ENCODE measurements at places on chromosomes 2 and 18.

DNA sequence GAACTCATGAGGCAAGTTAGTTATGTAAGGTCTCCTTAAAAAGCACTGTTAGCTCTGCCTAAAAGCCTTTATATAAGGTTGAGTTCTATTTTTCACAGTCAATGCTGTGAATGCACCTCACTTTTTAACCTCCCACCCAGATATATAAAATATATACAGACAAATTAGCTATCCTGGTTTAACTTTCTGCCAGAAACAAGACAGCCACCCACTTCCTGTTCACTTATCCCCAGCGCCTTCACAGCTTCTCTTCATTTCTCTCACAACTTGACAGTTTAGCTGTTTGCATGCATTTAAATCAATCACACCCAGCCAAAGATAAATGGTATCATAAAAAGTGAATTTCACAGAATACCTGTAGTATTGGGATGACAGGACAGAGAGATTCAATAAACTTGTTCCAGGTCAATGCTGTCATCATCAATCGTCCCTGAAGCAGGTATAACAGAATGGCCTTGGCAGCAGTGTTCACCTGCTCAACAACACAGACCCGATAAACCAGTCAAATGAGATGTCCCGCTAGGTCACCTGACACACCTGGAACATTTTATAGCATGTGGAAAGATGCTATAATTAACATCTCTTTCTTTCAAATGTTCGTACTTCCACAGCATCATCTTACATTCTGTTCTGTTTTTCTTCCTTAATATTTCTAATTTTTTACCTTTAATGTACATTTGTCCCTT is 55.7 kb downstream of the RTTN start:
- no peak for DNase-seq

DNA sequence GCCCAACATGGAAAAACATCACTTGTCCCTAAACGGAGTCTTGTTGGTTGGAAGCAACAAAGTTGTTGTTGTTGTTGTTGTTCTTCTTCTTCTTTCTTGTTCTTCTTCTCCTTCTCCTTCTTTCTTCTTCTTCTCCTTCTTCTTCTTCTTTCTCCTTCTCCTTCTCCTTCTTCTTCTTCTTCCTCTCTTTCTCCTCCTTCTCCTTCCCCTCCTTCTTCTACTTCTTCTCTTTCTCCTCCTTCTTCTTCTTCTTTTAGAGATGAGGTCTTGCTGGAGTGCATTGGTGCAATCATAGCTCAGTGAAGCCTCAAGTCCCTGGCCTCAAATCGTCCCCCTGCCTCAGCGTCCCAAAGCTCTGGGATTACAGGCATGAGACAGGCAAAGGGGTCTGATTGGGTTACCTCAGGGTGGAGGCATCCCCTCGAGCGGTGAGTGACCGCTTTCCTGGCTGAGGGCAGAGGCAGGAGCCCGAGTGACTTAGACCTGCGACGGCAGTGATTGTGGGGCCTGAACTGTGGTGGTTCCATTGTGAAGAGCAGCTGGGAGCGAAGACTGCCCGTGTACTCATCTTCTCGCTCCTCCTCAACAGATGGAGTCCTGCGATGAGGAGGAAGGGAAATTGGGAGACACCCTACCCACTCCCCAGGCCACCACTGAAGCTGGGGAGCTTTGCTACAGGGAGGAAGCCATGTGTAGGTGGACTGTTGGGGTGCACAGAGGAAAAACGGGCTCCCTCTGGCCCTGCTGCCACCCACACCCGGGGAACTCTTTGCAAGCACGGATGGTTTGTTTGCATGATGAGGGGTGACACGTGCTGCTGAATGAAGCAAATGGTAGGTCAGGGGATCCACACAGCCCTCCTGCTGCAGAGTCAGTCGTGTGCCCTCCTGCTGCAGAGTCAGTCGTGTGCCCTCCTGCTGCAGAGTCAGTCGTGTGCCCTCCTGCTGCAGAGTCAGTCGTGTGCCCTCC is 7.0 kb upstream of the PER2 start:
- no peak for DNase-seq

DNA sequence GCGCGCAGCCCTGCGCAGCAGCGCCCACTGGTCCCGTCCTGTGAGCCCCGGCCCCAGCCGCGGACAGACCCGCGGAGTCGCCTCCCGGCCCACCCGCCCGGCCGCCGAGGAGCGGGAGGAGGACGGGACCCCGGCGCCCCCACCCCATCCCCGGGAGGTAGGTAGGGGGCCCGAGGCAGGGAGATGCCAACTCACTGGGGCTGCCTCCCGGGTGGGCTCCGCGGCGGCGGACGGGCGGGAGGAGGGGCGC is 160 bp downstream of the SPTBN1 start:
- no peak for DNase-seq

- DNase-seq, result no peak
These were observed 98.7 kb downstream of the UBR3 start for GRCh38 chr2:169925968-169926367.

GRCh38 chr2:20139407-20140172 is 85.3 kb downstream of the SDC1 start:
- no peak for DNase-seq

GRCh38 chr18:26456070-26456491 is 92.3 kb downstream of the KCTD1 start:
- no peak for DNase-seq

DNA sequence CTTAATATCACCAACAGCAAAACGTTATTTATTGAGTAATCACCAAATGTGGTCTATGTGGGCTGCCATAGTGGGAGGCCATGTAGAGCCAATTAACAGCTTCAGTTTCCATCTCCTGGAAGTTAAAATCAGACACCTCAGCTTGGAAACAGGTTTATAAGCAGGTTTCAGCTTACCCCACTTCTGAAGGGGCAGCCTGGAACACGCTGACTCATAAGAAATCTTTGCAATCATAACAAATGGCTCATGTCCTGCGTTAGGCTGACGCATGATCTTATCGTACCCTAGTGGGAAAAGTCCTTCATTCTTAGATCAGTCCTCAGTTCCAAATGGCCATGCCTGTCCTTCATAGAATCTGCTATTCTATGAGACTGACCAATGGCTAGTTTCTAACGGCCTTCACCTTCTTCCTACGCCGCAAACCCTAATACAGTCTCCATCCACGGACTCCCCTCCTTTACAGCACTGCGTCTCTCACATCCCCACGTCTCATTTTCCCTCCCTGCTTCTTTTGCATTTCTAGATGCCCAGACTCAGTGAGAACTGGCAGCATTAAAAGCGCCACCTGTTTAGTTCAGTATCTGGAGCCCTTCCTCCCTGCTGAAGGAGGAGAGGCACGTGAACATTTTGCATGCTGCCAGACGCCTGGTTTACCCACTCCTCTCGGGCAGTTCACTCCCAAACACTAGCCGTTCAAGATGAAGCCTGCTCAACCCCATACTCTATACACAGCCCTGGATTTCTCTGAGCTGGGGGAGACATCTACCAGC is 24.2 kb upstream of the BZW1 start:
- no peak for DNase-seq

DNA sequence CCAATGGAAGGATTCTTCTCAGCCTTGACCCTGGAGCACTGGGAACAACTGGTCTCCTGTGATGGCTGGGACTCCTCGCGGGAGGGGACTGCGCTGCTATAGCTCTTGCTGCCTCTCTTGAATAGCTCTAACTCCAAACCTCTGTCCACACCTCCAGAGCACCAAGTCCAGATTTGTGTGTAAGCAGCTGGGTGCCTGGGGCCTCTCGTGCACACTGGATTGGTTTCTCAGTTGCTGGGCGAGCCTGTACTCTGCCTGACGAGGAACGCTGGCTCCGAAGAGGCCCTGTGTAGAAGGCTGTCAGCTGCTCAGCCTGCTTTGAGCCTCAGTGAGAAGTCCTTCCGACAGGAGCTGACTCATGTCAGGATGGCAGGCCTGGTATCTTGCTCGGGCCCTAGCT is 28.8 kb downstream of the LIPG start:
- no peak for DNase-seq

GRCh38 chr2:29575370-29575890 is 346.0 kb downstream of the ALK start:
- no peak for DNase-seq

All from activated CD4-positive, alpha-beta T cell treated with anti-CD3 and anti-CD28 coated beads, Interleukin-2, amount 10 ng/mL, durations not matched to agents 24 days and 14 days (primary cell).